Umbilical cord (tissue), 2 donors: ENCODE measurements at places on chromosomes 3 and 15. TPM values are rescaled to one million over a fixed set of nuclear protein-coding genes. Genes with fewer than 3 reads are reported as not detected.

Gene CASR
- 1.4 TPM for total RNA-seq

DNA sequence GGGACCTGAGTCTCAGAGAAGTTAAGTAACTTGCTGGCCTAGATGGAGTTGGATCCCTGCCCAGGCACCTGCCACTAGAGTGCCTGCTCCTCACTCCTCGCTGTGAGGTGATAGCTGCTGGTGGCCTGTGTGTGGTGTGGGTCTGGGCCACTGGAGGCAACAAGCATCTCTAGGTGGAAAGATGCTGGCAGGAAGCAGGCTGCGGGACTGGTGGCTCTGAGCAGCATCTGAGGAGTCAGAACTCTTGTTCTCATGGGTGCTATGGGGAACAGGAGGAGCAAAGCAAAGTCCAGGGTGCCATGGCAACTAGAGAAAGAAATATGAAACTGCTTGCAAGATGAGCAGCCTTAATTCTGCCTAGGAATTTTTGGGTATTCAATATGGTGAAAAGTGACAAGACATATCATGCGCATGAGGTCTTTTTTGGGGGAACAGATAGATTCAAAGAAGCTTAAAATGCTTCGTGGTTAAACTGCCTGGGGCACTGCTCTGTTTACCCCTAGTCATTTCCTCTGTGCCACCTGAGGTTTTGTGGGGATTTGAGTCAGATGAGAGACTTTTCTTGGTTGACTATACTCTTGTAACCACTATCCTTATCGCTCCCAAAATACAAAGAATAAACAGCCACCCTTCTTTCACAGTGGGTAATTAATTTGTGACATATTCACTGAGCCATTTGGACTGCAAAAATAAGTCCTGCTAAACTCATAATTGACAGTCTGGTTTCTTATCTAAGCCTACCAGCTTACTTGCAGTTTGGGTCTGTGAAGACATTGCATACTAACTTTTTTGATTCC is 50.3 kb downstream of the MED12L start:
- DNase-seq, result no peak

DNA sequence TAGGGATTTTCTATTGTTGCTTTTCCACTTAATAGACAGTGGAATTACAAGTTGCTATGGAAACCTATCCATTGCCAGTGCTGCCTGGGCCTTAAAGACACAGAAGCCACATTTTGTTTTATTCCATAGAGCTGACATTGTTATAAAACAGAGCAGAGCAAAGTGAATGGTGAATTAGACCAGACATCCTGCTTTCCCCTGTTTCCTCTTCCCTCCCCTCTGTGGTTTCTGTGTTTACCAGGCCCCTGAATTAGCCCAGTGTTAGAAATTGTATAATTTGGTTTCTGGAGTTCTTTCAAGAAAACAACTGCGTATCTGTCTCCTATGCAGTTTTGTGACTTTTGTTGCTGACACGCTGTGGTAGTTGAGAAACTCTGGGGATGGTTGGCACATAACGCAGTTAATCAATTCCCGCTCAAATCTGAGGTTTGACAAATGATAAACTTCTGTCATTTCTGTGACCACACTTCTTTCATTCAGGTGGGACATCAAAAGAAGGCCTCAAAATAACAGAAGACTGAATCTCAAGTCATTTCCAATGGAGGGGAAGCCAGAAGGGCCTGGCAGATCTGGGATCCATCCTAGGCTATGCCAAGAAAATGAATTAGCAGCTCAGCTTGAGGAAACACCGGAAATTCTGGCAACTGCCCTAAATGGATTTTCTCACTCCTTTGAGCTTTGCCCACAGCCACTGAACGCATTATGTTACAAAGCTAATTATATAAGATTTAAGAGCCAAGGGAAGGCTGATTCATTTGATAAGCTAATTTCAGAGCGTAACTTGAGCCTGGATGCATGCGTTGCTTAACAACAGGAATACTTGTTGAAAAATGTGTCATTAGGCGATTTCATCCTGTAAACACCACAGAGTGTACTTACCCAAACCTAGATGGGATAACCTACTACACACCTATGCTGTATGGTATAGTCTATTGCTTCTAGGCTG is 46.9 kb downstream of the NR1D2 start:
- DNase-seq, result peak; percentile 91

DNA sequence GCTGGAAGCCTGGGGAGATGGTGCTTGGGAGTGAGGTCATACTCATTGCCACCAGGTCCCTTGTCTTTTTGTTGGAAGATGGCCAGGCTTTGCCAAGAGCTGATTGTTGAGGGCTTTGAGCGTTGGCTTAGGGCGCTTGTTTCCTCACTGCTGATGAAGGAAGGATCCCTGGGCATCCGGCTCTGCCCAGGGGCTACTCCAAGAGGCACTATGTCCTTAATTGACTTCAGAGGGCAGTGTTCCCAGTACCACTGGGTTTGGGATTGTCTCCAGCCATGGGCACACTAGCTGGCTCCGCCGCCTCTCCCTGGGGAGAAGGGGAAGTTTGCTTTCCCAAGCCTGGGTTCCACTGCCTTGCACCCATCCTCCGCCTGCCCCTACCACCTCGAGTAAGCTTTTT is 57.2 kb upstream of the RGMA start:
- DNase-seq, result no peak

GRCh38 chr3:13292375-13292774 is 127.7 kb downstream of the NUP210 start:
- DNase-seq, result no peak
